ENCODE measurements at places on chromosomes 13 and 19. TPM values are rescaled to one million over a fixed set of nuclear protein-coding genes. Genes with fewer than 3 reads are reported as not detected.

The AMER2 gene
- not detected for total RNA-seq

The DAND5 gene
- total RNA-seq, result 2.9 TPM

GRCh38 chr19:4199699-4200293 is 17.3 kb downstream of the ANKRD24 start:
- H3K27ac ChIP-seq, result no peak overlapping the region
- peaks cover 17% of the 10 kb centered on the region for H3K27me3 ChIP-seq
- H3K4me1 ChIP-seq, result peaks cover 9% of the 10 kb centered on the region
- H3K4me3 ChIP-seq, result no peak overlapping the region

- DNase-seq, result no peak
- no peaks in the 10 kb centered on the region for H3K36me3 ChIP-seq
- no peak overlapping the region for H3K27ac ChIP-seq
- no peaks in the 10 kb centered on the region for H3K27me3 ChIP-seq
Observed at GRCh38 chr13:111031531-111031961, 83.6 kb upstream of the ARHGEF7 start.

DNA sequence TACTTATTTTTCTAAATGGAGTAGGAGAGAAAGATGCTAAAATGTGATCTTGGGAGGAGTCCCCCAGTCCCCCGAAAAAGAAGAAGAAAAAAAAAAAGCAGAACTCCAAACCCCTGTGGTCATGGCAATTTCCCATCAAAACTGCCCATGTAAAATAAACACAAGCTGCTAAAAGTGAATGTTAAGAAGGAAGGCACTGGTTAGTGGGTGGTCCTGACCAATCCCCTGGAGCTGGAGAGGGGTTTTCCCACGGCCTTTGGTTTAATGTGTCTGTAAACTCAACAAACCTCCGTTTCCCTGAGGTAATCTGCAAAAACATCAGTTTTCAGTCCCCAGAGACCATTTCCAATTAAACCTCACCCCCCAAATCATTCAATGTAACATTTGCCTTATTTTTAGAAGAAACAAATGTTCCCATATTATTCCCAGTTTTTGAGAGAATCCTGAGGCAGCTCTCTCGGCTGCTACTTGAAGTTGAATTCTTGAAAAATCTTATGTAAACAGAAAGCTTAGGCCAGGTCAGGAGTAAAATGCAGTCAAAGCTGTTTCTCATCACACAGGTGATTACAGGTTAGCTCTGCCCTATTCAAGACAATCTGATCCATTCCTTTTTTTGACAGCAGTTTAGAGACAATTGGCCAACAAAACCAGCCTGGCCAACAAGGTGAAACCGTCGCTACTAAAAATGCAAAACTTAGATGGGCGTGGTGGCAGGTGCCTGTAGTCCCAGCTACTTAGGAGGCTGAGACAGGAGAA is 17.0 kb downstream of the RAB3D start:
- peaks cover 15% of the 10 kb centered on the region for H3K36me3 ChIP-seq
- H3K4me3 ChIP-seq, result no peak overlapping the region
- peaks cover 20% of the 10 kb centered on the region for H3K4me1 ChIP-seq
- peak overlapping the region; percentile 67 for H3K27ac ChIP-seq
- no peaks in the 10 kb centered on the region for H3K27me3 ChIP-seq

GRCh38 chr19:49255674-49256073 is 69.3 kb downstream of the SLC6A16 start:
- H3K36me3 ChIP-seq, result no peaks in the 10 kb centered on the region
- H3K4me3 ChIP-seq, result no peak overlapping the region
- no peak for DNase-seq
- no peak overlapping the region for H3K27ac ChIP-seq

GRCh38 chr19:47331931-47332547 is at the start of gene C5AR2:
C5AR2 (plus strand) TSS chr19:47332175; CDS start chr19:47340800, 8,625 bp downstream.
- H3K4me3 ChIP-seq, result no peak within 1 kb of the TSS
- H3K27ac ChIP-seq, result peak within 1 kb of the TSS; percentile 25
- no peaks in the 10 kb centered on the region for H3K36me3 ChIP-seq
- H3K4me1 ChIP-seq, result no peaks in the 10 kb centered on the region

- no peak overlapping the region for H3K27ac ChIP-seq
- no peak for DNase-seq
- H3K27me3 ChIP-seq, result no peaks in the 10 kb centered on the region
- H3K36me3 ChIP-seq, result no peaks in the 10 kb centered on the region
- H3K4me3 ChIP-seq, result no peak overlapping the region
Observed at GRCh38 chr13:27526516-27526915, 76.2 kb upstream of the MTIF3 start.

- DNase-seq, result no peak
- no peak overlapping the region for H3K27ac ChIP-seq
- no peak overlapping the region for H3K4me3 ChIP-seq
- no peaks in the 10 kb centered on the region for H3K4me1 ChIP-seq
- no peaks in the 10 kb centered on the region for H3K36me3 ChIP-seq
- no peaks in the 10 kb centered on the region for H3K27me3 ChIP-seq
Observed at GRCh38 chr19:38563475-38563874, 54.3 kb downstream of the MAP4K1 start.

GRCh38 chr19:41297628-41298347 is 12.2 kb upstream of the CCDC97 start:
- no peak overlapping the region for H3K4me3 ChIP-seq
- peak overlapping the region; percentile 90 for H3K27ac ChIP-seq
- peaks cover 62% of the 10 kb centered on the region for H3K4me1 ChIP-seq
- no peak for DNase-seq
- peaks cover 68% of the 10 kb centered on the region for H3K36me3 ChIP-seq

Data from right atrium auricular region (tissue), 2 donors.